ENCODE measurements at places on chromosomes 13 and 19. TPM values are rescaled to one million over a fixed set of nuclear protein-coding genes. Genes with fewer than 3 reads are reported as not detected.

- DNase-seq = no peak
Measured at GRCh38 chr13:106738186-106738678, 170.3 kb upstream of the ARGLU1 start.

RFX1 gene
- 17.8 TPM for total RNA-seq

ZNF816 gene
- total RNA-seq = 9.8 TPM

GRCh38 chr13:79427265-79427664, 21.2 kb upstream of the RBM26 start:
- no peak for DNase-seq

- DNase-seq = no peak
Measured at GRCh38 chr13:80214050-80214449, 126.9 kb downstream of the SPRY2 start.

DNA sequence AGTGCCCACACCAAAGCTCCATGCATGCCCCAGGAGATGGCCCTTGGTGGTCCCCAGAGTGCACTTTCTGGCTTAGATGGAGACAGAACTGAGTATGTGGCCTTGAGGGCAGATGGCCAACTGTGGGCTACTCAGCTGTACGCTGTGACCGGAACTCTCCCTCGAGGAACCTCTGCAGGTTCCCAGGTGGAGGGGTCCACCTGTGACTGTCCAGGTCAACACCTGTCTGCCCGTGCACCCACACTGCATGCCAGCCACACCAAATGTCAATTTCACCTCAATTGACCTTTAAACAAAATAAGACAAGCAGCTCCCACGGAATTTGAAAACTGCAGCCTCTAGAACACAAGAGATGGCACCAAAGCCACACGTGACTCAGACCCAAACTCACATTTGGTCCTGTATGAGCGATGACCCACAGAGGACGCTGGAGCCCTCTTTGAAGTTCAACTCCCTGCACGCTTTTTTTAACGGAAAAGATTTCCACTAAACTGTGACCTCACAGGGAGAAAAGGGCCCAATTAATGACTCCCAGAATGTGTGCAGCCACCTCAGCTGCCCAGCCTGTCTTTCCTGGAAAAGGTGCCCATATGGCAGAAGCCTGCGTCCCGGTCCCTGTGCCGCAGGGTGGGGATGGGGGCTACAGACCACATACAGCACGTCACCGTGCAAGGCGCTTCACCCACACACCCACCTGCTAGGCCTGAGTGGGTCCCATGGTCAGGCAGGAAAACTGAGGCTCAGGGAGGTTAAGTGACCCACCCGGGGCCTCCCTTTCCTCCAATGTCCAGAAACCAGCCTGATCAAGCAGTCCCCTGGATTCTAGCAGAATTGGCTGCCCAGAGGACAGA, 47.7 kb downstream of the KLF2 start:
- DNase-seq = no peak

- DNase-seq = no peak
Measured at GRCh38 chr13:45798851-45799250, 52.7 kb downstream of the SIAH3 start.

GRCh38 chr19:38869836-38870607, 8.1 kb downstream of the RINL start:
- peak; percentile 97 for DNase-seq

GRCh38 chr13:43785261-43785649, 1.5 kb downstream of the ENOX1 start:
- DNase-seq = no peak

DNA sequence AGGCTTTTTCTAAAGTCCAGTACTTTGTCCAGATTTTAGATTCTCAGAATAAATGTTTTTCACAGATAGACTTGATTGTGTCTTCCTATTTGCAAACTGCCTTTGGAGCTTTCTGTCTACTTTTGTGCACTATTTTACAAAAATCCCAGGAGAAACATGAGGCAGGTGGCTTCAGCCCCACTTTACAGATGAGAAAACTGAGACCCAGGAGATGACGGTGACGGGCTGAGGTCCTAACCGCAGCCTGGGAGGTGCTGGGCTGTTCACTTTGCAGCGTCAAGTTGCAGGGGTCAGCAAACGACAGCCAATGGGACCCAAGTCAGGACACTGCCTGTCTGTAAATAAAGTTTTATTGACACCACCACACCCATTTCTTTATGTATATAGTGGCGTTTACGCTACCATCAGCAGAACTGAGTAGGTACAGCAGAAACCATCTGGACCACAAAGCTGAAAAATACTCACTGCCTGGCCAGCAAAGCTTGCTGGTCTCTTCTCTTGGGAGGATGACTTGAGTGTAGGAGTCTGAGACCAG, 6.8 kb upstream of the KDM4B start:
- no peak for DNase-seq

- DNase-seq = no peak
Measured at GRCh38 chr19:28556371-28556770, 656.6 kb downstream of the UQCRFS1 start.

IRGC gene
- total RNA-seq = not detected

DNA sequence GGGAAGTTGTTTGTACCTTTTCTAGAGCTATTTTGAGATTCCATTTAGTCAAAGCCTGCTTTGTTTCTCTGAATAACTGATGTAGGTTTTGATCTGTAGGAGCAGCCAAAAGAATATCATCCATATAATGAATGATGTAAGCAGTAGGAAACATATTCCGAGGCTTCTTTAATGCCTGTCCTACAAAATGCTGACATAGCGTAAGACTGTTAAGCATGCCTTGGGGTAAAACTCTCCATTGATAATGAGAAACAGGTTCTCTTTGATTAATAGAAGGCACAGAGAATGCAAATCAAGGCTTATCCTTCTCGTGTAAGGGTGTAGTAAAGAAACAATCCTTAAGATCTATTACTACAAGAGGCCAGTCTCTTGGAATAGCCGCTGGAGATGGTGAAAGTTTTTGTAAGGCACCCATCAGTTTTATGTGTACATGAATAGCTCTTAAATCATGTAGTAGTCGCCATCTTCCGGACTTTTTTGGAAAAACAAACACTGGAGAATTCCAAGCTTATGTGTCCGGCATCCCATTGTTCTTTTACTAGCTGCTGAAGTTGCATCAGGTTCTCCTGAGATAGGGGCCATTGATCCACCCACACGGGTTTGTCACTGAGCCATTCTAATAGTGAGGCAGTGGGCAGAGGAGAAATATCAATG, 13.5 kb downstream of the FPR3 start:
- DNase-seq = no peak

DNA sequence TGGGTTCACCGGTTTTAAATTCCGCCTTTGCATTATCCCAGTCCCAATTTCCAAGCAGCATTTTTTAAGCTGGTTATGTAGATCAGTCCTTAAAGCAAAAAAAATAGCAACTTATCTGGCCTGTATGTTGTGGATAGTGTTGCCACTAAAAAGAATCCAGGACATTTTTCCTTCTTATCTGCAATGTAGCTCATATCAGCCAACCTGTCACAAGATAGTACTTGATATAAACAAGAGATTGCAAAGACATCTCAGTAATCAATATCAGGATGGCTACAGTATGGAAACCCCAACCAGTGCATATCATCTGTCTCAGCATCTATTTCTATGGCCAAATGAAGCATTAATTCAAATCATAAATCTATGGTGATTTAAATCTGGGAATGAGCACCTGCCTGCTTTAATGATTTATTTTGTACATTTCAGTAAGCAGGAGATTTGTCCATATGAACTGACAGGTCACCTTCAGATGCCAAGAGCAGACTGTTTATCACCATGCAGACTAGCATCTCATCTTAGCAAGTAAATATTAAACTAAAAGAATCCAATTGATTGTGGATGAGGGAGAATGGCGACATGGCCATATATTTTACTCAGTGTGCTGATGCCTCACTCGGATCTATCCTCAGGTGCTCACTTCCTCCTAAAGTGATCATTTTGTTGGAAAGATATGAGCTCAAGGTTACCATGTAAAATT, 240.4 kb downstream of the DACH1 start:
- no peak for DNase-seq

DACH1 gene
- total RNA-seq = 11.5 TPM

GRCh38 chr19:45368737-45369340, 1.5 kb downstream of the ERCC2 start:
- DNase-seq = no peak

DNA sequence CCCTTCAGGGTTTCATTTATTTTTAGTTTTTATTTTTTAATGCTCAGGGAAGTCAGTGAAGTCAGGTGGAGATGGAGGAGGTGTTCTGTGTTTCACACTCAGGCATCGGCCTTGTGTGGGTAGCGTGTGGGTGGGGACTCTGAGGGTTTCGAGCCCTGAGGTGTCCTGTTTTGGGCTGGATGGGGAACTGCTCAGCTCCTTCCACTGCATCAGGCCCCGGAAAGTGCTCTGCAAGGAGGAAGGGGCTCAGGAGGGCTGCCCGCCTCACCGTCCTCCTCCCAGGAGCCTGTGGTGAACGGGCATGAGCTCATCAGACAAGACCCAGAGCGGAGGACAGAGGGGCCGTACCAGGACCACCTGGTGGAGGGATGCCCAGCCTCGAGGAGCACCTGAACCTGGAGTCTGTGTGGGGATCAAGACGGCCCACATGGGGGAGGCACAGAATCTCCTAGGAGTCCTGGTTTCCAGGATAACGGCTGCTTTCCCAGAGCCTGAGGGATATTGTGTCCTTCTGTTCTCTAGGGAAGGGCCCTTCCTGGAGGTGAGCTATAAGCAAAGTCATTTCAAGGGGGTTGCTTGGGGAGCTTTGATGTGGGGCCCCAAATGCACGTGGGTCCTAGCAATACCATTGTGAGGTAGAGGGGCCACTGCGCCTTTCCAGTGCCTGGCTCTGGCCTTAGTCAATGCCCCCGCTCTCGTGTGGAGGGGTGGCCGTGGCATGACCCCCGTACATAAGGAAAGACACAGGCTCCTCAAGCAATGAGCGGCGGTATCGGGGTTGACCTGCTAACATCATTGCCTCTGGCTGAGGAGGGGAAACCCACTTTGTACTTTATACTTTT, 13.5 kb upstream of the GAS6 start:
- DNase-seq = no peak

- DNase-seq = no peak
Measured at GRCh38 chr19:16608290-16608739, 19.7 kb downstream of the MED26 start.

- DNase-seq = no peak
Measured at GRCh38 chr13:90713441-90714133, 633.9 kb upstream of the MIR17HG start.

ZNF69 gene
- 12.2 TPM for total RNA-seq

DNA sequence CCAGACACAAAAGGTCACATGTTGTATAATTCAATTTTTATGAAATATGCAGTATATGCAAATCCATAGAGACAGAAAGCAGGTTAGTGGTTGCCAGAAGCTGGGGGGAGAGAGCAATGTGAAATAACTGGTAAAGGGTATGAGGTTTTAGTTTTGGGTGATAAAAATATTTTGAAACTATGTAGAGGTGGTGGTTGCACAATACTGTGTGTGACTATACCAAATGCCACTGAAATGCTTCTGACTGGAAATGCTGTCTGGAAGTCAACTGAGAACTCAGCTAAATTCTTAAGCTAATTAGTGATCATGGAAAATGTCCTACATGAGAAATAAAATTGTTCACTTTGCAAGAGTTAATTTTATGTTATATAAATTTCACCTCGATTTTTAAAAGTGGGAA, 65.3 kb upstream of the RXFP2 start:
- DNase-seq = no peak

GRCh38 chr13:46667687-46668281, 114.8 kb downstream of the LRCH1 start:
- DNase-seq = no peak

- no peak for DNase-seq
Measured at GRCh38 chr13:51739027-51739764, 64.8 kb downstream of the DHRS12 start.

DNA sequence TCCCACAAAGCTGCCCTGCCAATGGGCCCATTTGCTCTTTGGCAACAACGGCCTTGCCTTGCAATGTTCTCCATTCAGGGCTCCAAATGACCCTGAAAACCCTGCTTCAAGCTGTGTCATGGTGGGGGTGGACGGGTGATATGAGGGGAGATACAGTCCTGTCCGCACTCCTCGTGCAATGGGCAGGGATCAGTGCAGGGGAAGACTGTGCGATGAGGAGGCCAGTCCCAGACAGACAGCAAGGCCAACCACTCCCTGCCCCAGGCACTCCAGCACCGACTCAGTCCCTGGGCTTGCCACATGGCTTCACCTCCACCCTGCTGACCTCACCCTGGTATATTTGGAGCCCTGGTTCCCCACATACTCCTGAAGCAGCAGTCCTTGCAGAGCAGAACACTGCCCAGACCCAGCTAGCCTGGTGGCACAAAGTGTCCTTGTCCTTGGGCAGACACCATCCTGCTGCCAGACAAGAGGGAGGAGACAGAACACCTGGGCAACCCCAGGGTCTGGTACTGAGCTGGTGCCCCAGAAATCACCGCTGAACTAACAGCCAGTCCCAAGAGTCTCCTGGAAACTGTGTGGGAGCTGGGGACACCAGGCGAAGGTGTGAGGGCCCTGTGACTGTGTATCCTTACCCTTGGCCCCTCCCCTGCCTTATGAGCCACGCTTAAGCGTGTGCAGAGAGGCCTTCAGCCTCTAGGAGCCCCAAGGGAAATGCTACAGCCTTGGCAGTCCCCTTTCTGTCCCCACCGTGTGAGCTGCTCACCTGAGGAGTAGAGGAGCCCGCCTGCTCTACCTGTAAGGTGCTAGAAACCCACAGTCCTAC, 9.1 kb upstream of the SLC35E1 start:
- DNase-seq = no peak

- peak; percentile 91 for DNase-seq
Measured at GRCh38 chr19:3404324-3405260, 38.2 kb downstream of the NFIC start.

GRCh38 chr19:48636859-48637448, at the start of gene DBP:
Gene DBP, minus strand, starts transcription at chr19:48637379. Its CDS starts 385 bp downstream, at chr19:48636994.
- peak; percentile 88 for DNase-seq

DNA sequence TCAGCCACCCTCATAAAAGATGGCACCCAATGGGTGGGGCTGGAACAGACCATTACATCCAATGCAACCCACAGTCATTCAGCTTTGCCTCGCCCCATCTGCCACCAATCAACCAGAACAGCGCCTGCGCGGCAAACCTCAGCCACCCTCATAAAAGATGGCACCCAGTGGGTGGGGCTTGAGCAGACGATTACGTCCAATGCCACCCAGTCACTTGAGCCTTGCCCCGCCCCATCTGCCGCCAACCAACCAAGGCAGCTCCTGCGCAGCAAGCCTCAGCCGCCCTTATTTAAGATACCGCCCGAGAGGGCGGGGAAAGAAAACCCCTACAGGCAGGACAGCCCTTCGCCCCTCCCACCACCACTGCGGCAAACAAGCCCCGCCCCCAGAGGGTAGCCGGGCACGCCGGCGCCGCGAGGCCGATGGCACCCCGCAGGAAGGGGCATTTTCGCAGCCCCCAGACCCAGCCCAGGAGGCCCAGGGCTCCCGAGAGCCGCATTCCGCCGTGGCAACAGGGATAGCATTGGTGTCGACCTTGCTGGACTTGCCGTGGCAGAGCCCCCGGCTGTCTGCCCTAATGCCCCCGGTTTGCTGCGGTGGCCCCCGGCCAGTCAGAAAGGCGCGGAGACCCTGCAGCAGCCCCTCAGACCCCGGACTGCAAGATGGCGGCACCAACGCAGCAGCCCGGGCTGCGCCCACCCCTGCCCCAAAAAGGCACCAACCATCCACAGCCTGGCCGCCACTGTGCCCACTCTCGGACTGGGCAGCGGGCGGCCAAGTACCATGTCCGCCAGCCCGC, 675 bp downstream of the PEG3 start:
- DNase-seq = peak; percentile 88
